SK-N-SH (cell line): ENCODE measurements at places on chromosomes 2 and 18.

GRCh38 chr18:51998711-51999110 is 341.3 kb upstream of the DCC start:
- no peak overlapping the region for H3K4me3 ChIP-seq
- no peak for DNase-seq
- no peaks in the 10 kb centered on the region for H3K27me3 ChIP-seq
- no peaks in the 10 kb centered on the region for H3K36me3 ChIP-seq
- no peaks in the 10 kb centered on the region for H3K4me1 ChIP-seq

- DNase-seq: no peak
- H3K27me3 ChIP-seq: no peaks in the 10 kb centered on the region
- peaks cover 86% of the 10 kb centered on the region for H3K36me3 ChIP-seq
- no peaks in the 10 kb centered on the region; the same call in 1 of the 2 replicates for H3K4me1 ChIP-seq
- H3K27ac ChIP-seq: no peak overlapping the region
These were observed 36.5 kb downstream of the KANSL3 start for GRCh38 chr2:96601382-96602292.

- no peaks in the 10 kb centered on the region for H3K27me3 ChIP-seq
- peaks cover 13% of the 10 kb centered on the region for H3K4me1 ChIP-seq
- no peak for DNase-seq
These were observed 9.6 kb upstream of the ITPRIPL1 start for GRCh38 chr2:96315400-96316071.

DNA sequence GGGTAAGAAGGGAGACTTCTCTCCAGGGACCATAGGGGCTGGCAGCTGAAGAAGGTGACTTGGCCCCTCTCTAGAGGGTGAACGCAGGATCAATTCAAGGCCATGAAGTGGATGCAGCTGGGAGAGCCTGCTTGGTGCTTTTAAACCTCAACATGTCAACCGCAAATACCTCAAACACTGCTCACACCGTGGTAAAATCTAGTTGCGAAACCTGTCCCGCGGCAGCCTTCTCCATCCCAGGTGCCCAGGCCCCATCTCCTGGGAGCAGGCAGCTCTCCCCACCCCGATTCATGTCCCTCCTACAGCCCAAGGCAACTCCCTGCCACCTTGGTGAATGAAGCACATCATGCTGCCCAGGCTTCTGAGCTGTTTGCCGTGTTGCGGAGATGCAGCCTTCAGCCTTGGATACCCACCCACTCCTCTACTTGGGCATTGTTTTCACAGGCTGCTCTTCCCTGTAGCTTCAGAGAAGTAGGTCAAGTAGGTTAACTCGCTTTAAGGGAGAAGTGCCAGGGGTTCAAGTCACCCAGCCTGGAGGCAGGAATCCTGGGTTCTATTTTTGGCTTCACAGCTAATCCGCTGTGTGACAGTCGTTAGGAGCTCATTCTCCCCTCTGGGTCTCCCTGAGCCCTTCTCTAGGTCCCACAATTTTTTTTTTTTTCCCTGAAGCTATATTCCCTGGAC is 6.2 kb upstream of the EFR3B start:
- H3K36me3 ChIP-seq: no peaks in the 10 kb centered on the region
- no peaks in the 10 kb centered on the region for H3K27me3 ChIP-seq
- H3K4me3 ChIP-seq: no peak overlapping the region
- no peak overlapping the region for H3K27ac ChIP-seq

- no peaks in the 10 kb centered on the region for H3K27me3 ChIP-seq
These were observed 49.4 kb downstream of the AOX1 start for GRCh38 chr2:200635251-200635650.

- DNase-seq: no peak
- no peaks in the 10 kb centered on the region for H3K27me3 ChIP-seq
- no peaks in the 10 kb centered on the region for H3K36me3 ChIP-seq
- no peak overlapping the region for H3K4me3 ChIP-seq
- peak overlapping the region; percentile 89 for H3K27ac ChIP-seq
- H3K4me1 ChIP-seq: peaks cover 27% of the 10 kb centered on the region
These were observed 71.5 kb downstream of the BABAM2 start for GRCh38 chr2:27962006-27962405.

DNA sequence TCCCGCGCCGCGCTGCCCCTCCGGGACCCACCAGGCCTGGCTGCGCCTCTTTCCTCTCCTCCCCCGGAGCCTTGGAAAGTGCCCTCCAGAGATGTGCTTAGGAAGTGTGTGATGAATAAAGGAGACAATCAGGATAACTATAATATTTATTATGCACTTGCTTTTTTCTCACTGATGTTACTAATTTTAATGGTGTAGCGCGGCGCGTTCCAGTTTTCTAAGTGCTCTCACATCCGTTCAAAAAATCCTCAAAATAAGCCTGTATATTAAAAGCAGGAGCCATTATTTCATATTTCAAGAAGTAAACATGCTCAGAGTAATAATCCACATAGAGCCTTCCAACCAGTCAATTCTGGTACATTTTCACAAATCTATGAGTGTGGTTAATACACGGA is 941 bp upstream of the MPPE1 start:
- peak overlapping the region; percentile 77 for H3K27ac ChIP-seq
- peak overlapping the region; percentile 69 for H3K4me3 ChIP-seq
- H3K27me3 ChIP-seq: no peaks in the 10 kb centered on the region
- no peak for DNase-seq
- no peaks in the 10 kb centered on the region for H3K36me3 ChIP-seq

DNA sequence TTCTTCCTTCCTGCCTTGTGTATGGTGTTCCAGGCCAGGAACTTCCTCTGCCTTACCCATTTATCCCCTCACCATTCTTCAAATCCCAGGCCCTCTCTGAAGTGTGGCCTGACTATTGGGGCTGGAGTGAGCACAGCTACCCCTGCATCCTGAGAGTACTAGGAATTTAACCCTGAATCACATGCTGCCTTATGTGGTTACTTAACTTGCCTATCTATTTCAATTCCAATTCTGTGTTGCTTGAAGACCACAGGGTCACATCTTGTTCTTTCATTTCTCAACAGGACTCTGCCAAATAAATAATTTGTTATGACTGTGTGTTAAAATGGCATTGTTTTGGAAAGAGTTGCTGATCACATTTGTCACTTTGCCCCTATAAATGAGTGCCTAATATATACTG is 108.6 kb downstream of the CERS6 start:
- no peak for DNase-seq
- peaks cover 8% of the 10 kb centered on the region; the same call in 1 of the 2 replicates for H3K36me3 ChIP-seq
- H3K4me1 ChIP-seq: no peaks in the 10 kb centered on the region; the same call in none of the 2 replicates
- H3K27ac ChIP-seq: no peak overlapping the region
- H3K4me3 ChIP-seq: no peak overlapping the region
